A172 (cell line): ENCODE measurements at places on chromosomes 13 and 19.

DNA sequence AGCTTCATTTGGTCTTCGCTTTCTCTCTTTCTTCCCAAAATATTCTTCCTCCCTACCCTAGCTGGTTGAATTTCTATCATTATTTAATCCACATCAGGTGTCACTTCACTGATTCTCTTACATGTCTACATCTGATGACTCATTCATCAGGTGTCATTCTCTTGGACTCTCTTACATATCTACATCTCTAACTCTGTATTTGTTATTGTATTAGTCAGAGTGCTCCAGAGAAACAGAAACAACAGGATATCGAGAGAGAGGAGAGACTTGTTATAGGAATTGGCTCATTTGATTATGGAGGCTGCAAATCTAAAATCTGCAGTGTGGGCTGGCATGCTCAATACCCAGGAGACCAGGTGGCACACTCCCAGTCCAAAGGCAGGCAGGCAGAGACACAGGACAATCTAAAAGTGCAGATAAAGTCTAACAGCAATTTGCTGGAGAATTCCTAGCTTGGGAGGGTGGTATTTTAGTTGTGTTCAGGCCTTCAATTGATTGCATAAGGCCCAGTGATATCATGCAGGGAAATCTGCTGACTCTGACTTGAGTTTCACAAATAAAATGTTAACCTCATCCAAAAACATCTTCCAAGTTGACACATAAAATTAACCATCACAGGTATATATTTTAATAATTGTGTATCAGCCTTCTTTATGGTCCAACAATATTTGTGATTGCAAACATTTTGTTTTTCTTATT, 541.4 kb upstream of the SLITRK5 start:
- peak; percentile 12 for DNase-seq

DNA sequence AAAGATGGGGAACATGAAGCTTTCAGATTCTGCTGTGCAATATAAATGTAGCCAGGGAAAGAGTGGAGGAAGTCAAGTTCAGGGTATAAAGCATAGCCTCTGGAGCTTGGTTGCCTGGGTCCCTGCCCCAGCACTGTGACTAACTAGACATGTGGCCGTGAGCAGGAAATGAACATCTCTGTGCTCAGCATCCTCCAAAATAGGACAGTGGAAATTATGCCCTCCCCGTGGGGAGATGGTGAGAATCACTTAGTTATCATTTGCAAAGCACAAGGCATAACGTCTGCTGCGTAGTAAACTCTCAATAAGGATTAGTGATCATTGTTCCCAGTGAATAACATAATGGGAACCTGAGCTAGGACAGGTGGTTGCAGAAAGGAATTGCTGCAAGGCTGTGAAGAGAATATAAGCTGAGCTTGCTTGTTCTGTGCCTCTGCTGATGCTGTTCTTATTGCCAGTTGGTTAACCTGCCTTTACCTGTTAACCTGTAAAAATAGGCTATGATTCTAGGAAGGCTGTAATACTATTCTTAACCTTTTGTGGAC, 441.0 kb downstream of the COG6 start:
- DNase-seq: no peak

DNA sequence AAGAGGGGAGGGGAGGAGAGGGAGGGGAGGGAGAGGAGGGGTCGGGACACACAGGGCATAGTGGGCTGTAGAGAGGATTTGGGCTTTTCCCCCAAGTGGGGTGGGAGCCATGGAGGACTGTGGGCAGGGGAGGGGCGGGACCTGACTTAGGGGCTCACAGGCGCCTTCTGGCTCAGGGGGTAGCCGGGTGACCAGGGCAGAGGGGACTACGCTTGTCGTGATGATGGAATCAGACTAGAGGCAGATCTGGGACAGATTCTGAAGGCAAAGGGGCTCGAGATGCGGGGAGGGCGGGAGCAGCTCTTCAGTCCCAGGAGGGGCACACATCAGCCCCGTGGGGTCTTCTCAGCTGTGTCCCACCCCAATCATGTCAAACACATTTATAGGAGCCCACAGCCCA, 13.5 kb downstream of the NDUFA11 start:
- no peak for DNase-seq

GRCh38 chr13:50179977-50180376, 164.7 kb downstream of the KCNRG start:
- DNase-seq: no peak

DNA sequence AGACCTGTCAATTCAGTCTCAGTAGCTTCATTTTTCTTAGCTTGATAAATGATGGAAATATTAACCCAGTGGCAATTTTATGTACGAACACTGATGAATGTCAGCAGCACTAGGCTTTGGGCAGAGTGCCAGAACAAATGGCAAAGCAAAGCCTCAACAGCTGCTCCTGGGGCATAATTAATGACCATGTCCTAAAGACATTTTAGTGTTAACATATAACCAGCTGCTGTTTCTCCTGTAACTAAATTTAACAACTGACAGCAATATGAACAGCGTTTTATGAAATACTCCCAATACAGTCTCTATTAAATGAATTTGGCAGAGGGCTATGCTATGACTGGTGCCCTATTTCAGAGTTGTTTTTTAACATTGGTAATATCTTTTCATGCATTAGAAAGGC, 47.1 kb downstream of the ZNF568 start:
- DNase-seq: no peak

GRCh38 chr19:768424-768823, 17.5 kb downstream of the MISP start:
- peak; percentile 89 for DNase-seq

DNA sequence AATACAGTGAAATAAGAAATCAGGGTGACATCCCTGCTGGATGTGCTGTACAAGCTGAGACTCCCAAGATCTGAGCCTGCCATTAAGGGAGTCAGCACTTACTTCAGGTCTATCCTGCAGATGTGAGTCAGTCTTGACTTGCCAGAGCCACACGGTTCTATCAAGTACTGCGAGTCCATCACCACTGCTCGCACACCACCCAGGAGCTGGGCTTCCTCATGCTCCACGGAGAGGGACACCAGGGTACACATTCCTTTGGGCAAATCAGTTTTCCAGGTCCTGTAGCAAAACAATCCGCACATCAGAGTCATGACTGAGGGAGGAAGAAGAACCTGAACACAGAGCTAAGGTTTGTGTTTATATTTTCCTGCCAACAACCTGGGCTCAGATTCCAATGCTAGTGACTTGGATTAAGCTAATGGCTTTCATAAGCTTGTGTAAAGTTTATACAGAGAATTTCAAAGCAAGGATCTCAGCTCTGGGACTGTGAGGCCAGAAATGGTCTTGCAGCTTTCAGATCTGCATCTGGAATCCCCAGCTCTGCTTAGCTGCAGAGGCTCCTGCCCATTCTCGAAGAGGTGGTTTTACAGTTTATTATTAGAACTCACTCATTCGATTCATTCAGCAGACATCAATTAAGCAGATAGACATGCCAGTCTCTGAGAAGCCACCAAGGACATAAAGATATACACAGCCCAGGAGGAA, 90.6 kb downstream of the KL start:
- DNase-seq: no peak

GRCh38 chr19:11293433-11294389, 2.2 kb upstream of the TSPAN16 start:
- DNase-seq: peak; percentile 90

DNA sequence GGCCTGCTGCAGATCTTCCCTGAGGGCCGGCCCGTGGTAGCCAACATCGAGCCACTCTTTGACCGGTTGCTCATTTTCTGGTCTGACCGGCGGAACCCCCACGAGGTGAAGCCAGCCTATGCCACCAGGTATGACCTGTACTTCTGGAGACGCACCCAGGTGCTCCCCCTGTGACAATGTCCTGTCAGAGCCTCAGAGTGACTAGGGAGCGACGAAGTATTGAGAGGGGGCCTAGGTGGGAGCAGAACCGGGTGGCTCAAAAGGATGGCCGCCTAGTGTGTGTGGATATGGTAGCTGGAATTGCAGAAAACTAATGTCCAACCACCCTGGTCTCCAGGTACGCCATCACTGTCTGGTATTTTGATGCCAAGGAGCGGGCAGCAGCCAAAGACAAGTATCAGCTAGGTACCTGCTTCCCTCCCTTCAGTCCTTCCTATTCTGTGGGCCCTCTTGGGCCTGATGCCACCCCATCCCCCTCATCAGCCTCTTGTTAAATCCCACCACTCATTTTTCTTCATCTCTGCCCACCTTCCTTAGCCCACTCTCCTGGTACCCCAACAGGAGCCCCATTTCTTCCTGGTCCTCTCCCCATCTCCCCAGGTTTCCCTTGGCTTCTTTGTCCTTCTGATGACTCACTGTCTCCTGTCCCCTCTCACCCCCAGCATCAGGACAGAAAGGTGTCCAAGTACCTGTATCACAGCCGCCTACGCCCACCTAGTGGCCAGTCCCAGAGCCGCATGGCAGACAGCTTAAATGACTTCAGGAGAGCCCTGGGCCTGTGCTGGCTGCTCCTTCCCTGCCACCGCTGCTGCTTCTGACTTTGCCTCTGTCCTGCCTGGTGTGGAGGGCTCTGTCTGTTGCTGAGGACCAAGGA, 8.4 kb downstream of the EGLN2 start:
- DNase-seq: no peak

DNA sequence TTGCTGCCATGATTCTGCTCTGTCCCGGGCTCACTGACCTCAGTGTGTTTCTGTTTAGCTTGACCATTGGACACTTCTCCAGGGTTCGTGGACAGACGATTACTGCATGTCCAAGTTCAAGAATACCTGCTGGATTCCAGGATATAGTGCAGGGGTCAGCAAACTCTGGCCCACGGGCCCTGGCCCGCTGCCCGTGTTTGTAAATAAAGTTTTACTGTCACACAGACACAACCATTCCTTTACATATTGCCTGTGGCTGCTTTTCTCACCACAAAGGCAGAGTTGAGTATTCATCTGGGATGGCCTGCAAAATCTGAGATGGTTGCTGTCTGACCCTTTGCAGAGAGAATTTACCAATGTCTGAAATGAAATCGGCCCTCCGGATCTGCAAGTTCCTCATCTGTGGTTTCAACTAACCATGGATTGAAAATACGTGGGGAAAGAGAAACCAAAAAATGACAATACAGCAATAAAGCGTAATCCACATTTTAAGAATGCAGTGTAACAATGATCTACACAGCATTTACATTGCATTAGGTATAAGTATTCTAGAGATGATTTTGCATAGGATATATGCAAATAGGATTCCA, 25.9 kb upstream of the F2RL3 start:
- DNase-seq: no peak
